ENCODE measurements at places on chromosomes 5 and 9.

- DNase-seq: no peak
Observed at GRCh38 chr5:33734537-33734936, 157.3 kb downstream of the ADAMTS12 start.

DNA sequence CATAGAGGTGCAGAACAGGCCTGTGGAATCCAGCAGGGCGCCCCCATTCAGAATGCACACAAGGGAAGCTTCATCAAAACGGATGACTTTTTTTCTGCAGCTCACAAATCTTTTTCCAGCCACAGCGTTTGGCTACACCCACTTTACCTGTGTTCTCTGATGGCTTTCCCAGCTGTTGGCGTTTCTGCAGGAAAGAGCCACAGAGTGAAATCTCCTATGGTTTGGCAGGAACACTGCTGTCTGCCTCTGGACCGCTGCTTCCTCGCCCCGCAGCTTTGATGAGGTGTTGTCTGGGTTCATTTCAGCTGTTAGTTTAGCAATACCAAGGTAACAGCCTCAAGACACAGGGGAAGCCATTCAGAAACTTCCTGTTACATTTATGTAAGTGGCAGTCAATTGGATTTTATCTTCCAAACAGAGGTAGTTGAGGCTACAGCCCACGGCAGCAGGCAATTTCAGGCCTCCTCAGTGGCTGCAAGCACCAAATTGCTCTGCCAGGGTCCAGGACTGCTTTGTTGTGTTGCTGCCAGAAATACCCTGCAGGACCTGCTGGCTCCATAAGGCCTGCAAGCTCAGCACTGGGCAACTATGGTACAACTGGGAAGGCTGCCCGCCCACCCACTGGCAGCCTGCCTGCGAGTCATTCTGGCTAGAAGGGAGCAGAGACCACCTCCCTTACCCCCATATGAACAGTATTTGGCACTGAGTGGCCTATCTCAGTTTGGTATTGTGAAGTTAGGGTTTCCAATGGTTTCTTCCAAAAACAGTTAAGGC, 96.7 kb downstream of the MVB12B start:
- no peak for DNase-seq

DNA sequence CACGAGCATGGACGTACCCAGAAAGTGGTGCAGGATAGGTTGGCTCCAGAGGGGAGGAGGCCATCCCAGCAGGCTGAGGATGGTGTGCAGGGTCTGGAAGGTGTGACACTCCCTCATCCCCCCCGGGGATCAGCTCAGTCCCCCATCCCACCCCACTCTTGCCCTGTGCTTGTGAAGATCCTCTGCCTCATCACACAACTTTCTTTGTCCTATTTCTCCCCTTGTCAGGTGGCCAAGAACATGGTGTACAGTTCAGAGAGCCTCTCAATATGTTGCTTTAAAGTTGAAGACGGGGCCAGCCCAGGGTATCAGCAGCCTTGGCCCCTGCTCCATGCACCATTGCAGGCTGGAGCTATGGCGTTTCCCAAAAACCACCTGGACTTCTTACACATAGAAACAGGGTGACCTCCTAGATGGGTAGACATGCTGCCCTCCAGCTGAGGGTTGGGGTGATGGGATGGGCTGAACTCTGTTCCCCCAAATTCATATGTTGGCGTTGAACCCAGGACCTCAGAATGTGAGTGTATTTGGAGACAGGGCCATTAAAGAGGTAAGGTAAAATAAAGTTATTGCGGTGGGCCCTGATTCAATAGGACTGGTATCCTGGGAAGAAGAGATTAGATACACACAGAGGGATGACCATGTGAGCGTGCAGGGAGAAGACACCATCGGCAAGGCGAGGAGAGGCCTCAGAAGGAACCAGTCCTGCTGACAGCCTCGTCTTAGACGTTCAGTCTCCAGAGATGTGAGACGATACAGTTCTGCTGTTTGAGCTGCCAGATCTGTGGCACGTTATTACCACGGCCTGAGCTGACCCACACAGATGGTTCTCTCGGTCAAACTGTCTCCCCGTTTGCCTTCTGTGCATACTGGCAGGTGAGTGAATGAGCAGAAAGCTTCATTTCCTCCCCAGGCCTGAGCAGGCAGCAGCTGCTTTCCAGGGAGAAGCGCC, 272.5 kb downstream of the GADD45G start:
- peak; percentile 35 for DNase-seq

- DNase-seq: no peak
Observed at GRCh38 chr5:156686796-156687195, 163.3 kb upstream of the PPP1R2B start.

DNA sequence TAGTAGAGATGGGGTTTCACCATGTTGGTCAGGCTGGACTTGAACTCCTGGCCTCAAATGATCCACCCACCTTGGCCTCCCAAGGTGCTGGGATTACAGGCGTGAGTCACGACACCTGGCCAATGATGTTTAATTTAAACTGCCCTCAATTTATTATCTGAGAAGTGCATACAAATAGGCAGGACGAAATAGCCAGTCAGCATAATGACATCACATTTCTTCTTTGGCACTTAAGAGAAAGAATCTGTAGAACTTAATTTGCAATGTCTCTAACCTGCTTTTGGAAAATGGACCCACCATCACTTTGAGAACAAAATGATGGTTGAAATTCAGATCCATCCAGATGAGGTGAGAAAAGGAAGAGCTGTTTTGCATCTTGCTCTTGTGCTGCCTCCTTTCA, 52.5 kb upstream of the ZNF608 start:
- no peak for DNase-seq

GRCh38 chr5:174971210-174971609, 246.8 kb downstream of the MSX2 start:
- no peak for DNase-seq

Data from Peyer's patch (tissue), 4 donors.